ENCODE measurements at places on chromosomes 5 and 9.

DNA sequence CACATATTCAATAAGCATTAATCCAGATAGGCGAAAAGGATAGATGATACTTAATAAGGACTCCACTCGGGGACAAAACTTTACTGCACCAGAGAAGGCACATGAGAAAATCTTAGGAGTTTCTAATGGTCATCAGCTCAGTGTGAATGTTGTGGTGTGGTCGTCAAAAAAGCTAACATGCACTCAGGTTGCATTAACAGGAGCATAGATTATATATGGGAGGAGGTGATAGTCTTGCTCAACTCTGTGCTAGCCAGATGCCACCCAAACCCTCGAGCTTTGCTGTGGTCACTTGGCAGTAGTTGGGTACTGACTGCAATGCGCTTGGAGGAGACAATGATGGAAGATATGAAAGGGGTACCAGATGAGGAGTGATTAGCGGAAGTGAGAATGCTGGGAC is 8.6 kb upstream of the COL27A1 start:
- no peak for DNase-seq

DNA sequence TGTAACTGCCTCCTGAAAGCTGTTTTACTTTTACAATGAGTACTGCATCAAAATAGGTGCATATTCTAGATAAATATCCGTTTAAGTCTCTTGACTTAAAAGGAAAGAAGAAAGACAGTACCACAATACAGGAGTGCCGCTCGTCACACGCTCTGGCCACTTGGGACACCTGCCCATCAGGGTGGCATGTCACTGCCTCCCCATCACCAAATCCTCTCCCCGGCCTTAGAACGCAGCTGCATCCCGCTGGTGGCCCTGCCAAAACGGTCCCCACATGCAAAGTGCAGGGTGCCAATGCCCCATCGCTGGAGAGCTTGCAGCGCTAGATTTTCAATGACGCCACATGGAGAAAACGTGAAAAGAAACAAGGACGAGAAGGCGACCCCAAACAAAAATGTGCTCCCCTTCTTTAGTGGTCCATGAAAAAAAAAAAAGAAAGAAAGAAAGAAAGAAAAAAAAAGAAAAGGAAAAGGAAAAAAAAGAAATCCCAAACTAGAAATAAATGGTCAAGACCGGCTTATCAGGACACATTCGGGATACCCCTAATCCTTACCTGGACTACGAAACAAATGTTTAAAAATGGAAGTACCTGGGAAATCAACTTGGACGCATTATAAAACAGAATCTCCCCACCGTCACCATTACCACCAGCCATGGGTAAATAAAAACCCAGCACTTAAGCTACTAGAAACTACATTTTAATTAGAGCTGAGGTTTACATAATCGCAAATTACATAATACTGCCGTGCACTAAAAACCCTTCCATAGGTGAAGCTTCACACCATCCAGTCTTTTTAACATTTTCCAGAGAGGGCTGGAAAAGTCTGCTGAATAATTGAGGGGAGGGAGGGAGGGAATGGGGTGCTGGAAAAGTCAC is 1.0 kb downstream of the ANKH start:
- DNase-seq = peak; percentile 81

GRCh38 chr9:105670775-105671174 is 8.5 kb downstream of the TAL2 start:
- no peak for DNase-seq

DNA sequence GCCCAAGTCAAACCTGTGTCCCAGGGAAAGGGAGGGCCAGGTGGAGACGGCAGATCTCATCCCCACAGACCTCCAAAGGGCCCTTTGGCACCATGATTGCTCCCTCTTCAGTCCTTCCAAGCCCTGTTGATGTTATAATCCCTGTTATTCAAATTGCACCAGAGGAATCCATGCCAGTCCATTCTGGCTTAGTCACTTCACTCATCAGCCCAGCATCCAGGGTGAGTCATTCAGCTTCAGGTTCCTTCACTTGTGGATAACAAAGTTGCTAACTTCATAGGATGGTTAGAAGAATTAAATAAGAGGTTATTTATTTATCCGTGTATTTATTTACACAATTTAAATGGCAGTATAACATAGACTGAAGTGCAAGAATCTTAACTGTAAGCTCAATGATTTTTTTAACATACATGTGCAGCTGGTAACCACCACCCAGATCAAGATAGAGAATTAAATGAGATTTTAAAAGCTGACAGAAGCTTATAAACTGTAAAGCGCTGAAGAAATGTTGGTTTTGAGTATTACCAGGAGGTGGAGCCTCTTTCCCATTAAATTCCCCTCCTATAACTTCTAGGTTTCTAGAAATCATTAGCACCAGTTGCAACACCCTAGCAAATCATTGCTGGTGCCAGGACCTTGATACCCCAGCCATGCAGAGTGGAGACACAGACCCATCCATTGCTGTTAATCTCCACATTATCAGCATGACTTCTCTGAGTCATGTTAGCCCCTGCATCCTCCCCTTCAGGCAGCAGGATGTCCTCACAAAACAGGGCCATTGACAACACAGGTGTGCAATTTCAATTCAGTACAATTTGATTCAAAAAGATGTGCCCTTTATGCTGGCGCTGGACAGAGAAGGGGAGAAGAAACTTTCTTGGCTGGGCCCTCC is 77.4 kb downstream of the SEC61B start:
- no peak for DNase-seq

DNA sequence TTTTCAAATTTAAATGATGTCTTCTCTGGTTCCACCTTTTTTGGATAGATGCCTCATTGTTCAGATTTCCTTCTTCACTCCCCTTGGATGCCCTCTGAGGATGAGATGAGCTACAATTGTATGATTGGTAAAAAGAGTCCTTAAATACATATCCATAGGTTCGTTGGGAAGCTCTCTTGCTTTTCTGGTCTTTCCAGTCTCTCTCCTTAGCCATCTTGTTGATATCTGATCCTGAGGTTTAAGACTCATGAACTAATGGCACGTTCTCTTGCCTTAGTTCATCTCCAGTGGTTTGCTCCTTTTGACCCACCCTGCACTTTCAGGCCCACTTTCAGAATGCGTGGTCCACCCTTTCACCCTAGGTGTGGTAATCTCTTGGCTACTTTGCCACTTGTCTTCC is 33.2 kb upstream of the TUT7 start:
- no peak for DNase-seq

GRCh38 chr5:103526164-103526915 is 36.2 kb downstream of the NUDT12 start:
- DNase-seq = no peak

DNA sequence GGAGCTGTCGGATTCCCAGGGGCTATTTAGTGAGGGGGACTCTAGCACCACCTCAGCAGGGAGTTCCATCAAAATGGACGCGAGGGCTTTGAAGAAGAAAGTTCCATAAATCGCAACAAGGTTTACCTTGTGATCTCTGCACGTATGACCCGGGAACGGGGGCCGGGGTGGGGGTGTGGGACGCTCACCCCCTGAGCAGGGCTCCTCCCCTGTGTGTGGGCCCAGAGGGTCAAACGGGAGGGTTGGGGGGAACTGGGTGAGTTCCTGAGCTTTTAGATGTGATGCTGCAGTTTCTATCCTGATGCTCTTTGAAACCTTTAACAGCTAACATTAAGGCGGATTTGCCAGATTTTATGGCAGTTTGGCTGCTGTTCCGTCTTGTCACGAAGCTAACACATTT is 18.9 kb upstream of the LRRC14B start:
- DNase-seq = no peak

GRCh38 chr5:90878081-90878480 is 319.5 kb downstream of the ADGRV1 start:
- DNase-seq = no peak

DNA sequence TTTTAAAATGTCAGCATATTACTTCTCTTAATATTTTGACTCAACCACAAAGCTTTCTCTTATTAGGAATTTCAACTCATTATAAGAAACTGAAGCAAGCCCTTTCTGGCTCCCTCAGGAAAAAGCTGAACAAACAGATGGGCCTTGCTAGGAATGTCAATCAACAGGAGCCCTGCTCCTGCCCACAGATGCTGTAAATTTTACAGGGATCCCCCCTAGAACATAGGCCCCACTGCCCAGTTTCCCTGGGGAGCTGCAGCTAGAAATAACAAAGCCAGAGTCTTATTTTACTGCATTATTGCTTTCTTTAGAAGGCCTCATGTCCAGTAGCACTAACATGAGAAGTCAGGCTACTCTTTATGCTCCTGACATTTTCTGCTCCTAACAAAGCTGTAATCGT is 103.8 kb downstream of the PCSK1 start:
- DNase-seq = no peak

GRCh38 chr9:92763721-92764380 is 782 bp downstream of the BICD2 start:
- peak; percentile 37 for DNase-seq

DNA sequence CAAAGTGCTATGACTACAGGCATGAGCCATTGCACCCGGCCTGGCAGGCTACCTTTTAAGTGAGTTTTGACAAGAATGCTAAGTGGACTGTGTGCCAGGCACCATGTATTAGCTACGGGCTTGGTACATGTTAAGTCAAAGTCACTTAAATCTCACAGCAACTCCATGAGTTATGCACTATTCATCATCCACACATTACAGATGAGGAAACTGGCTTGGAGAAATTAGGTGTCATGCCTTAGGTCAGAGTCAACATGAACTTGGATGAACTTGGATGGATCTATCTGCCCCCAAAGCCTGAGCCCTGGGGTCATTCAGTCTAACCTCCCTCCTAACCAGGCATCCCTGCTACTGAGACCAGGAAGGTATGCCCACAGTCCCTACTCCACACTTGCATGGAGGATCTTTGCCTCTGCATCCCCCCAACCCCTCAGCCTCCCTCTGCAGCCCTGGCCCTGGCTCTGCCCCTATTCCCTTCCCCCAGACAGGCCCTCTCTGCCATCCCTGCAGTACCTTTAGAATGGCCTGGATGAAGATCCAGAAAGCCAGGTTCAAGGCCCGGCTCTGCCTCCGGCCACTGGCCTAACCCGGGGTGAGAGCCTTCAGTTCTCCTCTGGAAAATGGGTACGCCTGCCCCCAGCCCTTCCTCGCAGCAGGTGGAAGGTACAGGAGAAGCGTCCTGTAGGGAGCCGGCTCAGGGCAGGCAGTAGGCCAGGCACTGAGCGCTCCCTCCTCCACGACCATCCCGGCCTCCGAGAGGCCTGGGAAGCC is 685 bp upstream of the ADGRD2 start:
- DNase-seq = no peak

GRCh38 chr9:92633614-92634278 is 36.2 kb downstream of the IPPK start:
- DNase-seq = no peak

DNA sequence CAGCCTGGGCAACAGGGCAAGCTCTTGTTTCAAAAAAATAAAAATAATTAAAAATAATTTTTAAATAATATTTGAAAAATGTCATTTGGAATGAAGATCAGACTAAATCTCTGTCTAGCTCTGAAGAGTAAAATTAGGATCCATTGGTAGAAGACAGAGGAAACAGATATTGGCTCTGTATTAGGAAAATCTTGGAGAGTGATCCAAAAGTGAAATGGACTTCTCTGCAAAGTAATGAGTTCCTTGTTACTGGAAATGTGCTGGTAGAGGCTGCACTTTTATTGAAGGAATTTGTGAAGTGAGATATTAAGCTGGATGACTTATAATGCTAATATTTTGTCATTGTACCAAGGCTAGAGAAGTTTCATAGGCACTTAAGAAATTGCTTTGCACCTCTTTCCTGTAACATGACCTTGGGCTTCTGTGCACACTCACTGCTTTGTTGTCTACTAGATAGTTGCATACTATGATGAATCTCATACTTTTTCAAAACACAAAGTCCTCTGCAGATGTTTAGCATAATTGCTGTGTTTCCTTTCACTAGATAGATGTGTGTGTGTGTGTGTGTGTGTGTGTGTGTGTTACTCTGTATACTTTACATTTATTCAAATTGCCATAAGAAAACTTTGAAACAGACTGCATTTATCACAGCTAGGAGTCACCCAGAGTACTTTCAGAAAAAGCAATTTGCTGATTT is 13.1 kb downstream of the THBS4 start:
- DNase-seq = no peak

- no peak for DNase-seq
Observed at GRCh38 chr9:110807956-110808598, 139.5 kb downstream of the MUSK start.

DNA sequence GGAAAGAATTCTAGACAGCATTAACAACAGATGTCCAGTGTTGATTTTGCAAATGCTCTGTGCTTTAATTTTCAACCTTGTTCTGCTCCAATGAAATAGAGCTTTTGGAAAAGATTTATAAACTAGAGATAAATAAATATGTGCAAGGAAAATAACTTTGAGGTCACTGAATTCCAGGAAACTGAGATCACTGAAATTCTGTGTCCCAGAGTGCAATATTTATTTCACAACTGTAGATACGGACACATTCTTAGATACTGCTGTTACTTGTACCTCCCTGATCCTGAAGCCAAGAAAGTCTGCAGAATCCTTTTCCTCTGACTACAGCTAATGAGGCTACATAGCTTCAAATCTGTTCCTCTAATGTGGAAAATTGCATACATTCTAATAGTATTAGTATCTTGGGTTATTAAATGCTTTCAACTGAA is 222.9 kb downstream of the DOCK8 start:
- no peak for DNase-seq

DNA sequence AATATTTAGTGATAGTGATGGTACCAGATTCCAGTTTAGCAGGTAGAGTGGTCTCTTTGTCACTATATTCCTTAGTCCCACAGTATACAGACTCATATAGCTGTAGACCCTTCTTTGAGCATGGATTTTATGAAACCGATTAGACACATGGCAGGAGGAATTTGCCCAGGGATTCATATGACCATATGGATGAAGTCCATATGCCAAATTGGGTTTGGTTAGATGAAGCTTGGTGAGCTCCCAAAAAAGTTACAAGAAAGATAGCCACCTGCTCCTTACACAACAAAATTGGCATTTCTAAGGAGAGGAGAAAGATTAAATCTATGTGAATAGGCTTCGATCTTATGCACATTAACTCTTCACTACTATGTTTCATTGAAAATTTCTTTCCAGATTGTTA is 211.4 kb downstream of the CWC27 start:
- no peak for DNase-seq

DNA sequence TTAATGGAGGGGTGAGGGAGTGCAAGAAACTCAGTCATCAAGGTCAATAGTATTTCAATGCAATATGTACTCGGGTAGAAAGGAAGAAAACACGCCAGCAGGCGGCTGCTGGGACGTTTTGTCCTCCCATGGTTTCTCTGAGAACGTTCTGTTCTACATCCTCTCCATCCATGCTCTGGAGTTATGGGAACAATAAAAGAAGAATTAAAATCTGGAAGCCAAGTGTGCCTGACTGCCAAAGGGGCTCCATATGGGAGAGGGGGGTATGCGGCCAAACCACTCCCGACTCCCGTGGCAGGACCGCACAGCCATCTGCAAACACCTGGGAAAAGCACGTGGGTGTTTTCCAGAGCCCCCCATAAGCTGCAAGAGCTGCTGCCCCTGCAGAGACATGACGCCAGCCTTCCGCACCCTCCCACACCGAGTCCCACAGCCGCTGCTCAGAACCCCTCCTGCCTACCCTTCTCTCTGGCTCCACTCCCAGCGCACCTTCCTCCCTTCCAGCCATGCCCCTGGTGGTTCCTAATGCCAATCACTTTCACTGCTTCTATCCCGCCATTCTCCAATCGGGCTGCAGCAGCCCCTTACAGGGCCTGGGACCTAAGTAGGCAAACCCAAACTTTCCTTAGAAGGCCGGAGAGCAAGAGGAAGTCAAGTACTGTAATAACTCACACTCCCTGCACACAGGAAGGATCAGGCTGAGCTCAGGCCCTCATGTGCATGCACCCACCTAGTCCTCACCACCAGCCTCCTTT is 241.6 kb downstream of the SYK start:
- DNase-seq = no peak

All from CD4-positive, alpha-beta T cell treated with Interleukin-1 beta for 1 hour (primary cell).